ENCODE measurements at places on chromosomes 11 and 22.

- peak; percentile 57 for DNase-seq
Observed at GRCh38 chr22:28442264-28442710, 237.4 kb downstream of the TTC28 start.

GRCh38 chr11:7575841-7576725 is 62.3 kb downstream of the PPFIBP2 start:
- no peak for DNase-seq

DNA sequence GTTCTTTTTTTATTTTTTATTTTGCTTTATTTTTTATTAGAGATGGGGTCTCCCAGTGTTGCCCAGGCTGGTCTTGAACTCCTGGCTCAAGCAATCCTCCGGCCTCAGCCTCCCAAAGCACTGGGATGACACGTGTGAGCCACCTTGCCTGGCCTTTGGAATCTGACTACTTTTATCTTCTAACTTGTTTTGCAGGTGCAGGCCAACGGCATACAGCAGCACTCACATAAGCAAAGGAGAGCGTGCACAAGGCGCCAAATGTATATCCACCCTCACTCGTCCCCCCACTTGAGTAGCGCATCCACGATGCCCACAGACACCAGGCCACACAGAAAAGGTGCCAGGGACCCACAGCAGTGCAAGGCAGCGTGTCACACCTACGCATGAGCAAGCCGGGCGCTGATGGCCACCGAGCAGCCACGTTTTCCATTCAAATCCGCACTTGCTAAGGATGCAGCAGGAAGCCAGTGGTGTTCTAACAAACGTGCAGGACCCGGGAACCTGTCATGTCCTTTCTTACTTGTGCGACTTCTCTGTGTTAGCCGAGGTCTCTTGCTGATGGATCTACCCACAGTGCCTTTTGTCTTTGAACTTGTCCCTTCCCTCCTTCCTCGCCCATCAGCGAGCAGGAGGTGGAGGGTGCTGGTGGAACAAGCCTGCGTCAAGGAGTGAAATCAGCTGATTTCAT is 5.9 kb downstream of the ASCL2 start:
- DNase-seq: no peak

DNA sequence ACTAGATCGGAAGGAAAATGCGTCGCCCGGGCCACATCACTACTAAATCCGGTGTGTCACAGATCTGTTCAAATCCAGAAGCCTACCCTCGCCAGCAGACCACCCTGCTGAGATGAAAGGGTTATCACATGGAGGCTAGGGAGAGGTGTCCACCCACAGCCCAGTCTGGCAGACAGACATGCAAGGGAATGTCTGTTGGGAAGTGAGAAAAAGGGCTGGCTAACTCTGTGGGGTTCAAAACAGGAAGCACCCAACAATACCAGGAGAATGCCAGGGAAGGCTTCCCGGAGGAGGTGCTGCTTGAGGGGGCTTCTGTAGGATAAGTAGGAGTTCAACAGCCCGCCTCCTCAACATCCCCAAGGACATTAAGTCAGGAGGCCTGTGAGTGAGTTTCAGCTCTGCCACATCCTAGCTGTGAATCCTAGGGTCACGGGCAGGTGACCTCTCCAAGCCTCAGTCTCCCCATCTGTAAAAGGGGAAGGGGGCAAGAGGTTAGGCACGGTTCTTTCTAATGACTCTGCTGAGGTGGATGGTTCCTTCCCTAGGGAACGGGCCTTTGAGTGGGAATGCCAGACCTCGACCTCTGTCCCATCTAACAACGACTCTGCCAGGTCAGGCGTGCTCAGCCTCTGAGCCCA is 1.1 kb downstream of the TPST2 start:
- no peak for DNase-seq

DNA sequence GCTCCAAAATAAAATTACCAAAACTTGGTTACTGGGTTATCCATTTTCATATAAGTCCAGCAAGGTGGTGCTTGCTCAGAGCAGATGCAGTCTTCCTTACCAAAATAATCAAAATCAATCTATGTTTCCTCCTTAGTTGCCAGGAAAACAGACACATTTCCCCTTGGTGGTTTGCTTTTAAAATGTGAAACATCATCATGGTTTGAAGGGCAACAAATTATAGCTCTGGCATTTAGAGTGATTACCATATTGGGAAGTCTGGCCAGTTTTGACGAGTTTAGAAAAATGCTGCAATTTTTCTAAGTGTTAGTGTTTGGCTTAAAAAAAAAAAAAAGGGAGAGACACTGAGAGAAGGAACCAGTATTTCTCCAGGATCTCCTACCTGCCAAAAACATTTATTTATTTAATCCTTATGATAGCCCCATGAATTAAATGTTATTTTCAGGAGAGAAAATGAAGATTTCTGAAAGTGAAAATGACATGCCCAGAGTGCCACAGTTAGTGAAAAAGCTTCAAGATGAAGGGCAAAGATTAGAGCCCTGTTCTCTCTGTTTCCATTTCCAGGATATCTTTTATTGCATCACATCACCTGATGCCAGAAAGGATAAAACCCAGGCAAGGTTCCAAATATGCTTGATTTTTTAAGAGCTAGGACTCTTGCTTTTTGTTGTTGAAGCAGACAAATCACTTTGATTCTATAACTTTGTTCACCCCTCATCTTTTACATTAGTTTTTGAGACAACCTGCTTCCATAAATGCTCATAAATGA is 29.6 kb upstream of the TBCEL start:
- DNase-seq: no peak

GRCh38 chr22:35312198-35313059 is 12.7 kb downstream of the TOM1 start:
- no peak for DNase-seq

DNA sequence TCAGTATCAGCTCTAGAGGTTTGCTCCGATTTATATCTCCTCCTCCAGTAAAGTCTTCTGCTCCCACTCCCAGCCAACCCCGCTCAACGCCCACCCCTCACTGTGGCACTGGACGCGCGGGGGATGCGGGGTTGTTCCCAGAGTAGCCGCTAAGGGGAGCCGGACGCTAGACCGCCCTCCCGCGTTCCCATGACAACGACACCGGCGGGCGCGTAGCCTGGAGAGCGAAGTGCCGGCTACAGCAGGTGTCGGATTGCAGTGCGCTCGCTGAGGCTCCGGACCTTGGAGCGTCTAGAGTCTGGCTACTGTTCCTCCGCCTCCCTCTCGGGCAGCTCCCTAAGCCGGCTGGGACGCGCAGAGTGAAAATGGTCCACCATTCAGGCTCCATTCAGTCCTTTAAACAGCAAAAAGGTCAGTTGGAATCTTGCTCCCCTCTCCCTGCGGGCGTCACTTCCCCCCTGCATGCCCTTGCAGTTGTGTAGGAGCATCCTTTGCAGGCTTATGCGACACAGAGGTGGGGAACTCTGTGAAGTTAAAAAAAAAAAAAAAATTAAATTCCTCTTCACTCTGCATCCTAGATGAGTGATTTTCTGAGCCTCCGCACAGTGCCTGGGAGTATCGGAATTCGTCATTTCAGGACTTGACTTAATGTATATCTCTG is at the start of gene ANO3:
TSS of gene ANO3 (plus strand) at position 220 of the 661 bp plus-strand sequence. CDS start at position 366, 146 bp downstream.
- peak; percentile 83 for DNase-seq

GRCh38 chr11:66316849-66317251 is at the start of gene CD248:
TSS of gene CD248 (minus strand) at chr11:66317044. CDS start at chr11:66317027, 17 bp downstream.
- DNase-seq: no peak

GRCh38 chr11:48193876-48194275 is 22.7 kb upstream of the OR4B1 start:
- no peak for DNase-seq

DNA sequence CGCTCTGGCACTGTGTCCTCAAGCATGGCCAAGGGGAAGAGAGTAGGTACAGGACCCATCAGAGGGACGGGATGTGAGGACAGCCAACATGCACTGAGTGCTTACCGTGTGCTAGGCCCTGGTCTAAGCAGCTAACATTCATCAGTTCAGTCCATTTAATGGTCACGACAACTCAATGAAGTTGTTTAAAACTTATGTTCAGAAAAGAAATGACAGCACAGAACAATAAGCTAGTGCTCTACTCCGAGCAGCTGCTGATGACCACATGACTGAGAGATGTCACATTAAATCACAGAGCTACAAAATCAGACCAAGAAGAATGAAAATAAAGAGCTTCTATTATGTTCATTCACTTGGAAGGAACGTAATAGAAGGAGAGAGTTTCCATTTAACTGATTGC is 26.3 kb downstream of the PRDM10 start:
- no peak for DNase-seq

GRCh38 chr22:19110064-19110458 is 12.2 kb downstream of the DGCR2 start:
- no peak for DNase-seq

DNA sequence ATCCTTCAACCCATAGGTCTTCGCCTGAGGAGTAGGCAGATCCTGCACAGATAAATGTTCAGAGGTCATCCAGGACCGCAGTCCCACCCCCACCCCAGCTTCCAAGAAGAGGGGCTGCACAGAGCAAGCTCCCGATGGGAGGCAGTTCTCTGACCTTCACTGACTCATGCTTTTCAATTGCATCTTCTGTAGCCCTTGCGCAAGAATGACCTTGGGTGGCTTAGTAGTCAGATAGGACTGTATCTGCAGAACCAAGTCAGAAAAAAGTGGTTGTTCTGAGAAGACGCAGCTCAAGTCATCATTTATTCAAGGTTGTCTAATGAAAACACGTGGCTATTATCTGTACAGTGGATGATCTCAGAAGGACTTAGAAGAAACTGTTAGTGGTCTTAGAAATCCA is 16.4 kb upstream of the GRAMD1B start:
- no peak for DNase-seq

DNA sequence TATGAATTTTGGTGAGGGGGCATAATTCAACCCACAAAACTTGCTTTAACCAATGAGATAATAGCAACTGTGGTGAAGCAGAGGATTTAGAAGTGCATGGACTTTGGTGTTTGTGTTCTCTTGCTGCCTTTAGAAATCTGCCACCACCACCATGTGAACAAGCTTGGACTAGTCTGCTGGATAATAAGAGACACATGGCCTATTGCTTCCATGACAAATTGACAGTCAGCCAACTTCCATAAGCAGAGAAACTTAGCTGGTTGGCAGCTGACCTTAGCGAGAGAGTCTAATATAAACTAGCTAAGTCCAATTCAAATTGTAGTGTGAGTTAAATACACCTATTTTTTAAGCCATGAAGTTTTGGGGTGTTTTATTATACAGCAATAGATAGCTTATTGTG is 482.1 kb upstream of the ANO5 start:
- peak; percentile 44 for DNase-seq

DNA sequence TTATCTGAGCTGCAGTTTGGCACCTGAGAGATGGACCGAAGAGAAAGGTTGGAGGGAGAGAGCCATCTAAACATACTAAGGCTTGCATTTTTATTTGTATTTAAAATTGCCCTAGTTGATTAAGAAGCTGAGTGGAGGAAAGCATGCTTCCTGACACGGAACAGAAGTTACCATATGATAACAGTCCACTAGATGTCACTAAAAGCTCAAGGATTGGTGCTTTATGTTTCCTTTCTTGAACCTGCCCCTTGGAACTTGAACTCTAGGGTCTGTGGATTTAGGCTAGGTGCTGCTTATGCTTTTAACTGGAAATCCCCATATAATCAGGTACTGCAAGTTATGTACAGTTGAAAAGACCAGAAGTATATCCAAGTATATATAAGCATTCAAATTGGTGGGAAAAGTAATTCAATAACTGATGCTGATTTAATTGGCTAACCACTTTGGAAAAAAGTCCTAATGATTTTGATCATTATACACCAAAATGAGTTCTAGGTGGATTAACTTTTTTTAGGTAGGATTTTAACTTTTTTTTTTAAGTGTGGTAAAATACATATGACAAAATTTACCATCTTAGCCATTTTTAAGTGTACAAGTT is 9.5 kb downstream of the RBMXL2 start:
- DNase-seq: peak; percentile 27

- DNase-seq: peak; percentile 11
Observed at GRCh38 chr11:94519478-94520084, 7.3 kb downstream of the C11orf97 start.

DNA sequence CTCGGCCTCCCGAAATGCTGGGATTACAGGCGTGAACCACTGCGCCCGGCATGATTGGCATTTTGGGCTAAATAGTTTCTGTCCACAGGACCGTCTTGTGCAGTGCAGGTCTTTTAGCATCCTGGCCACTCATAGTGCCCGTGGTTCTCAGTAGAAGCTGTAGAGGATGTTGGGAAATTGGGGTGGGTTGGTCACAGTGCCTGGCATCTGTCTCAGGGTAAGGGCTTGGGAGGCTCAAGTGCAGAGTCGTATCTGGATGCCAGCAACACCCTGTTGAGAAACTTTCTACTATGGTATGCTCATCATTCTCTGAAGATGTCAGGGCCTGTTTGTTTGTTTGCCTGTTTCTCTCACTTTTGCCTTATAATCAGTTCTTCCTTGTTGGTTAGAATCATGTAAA is 21.9 kb downstream of the UBE2L3 start:
- DNase-seq: no peak

DNA sequence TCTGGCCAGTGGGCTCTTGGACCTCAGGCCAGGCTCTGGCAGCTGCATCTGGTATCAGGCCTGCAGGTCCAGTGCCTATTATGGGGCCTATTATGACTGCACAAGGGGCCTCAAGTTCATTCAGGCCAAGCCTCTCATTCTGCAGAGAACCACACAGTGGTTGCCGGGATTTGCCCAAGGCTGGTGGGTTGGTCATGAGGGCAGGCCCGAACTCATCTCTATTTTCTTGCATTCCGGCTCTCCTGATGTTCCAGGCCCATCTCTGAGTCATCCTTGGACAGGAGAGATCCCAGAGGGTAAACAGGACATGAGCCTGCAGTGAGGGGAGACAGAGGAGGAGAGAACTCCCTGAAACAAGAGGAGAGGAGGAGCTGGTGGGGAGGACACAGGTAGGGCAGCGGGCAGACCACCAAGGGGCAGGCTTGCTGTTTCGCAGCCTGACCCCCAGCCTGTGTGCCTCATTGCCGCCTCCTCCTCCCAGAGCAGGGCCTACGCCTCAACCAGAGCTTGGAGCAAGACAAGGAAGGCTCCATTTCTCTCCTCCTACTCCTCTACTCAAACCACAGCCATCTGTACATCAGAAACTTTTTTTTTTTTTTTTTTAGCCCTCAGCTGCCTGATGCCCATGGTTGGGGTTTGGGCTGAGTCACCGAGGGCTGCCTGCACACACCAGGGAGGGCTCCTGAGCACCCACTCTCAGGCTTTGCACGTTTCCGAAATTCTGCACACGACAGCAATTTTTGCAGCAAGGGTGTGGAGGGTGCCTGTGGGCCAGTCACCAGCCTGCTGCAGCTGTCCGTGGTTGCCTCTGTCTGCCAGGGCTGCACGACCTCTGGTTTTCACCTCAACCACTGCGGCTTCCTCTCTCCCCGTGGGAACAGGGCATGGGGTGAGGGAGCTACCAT is 12.7 kb upstream of the TREH start:
- no peak for DNase-seq

Data from NCI-H2081 (cell line).